Epithelial cell of proximal tubule (primary cell): ENCODE measurements at places on chromosomes 6 and 20. TPM values are rescaled to one million over a fixed set of nuclear protein-coding genes. Genes with fewer than 3 reads are reported as not detected.

LYRM4 gene
- 17.8 and 30.7 TPM in 2 replicates for total RNA-seq

- DNase-seq = no peak
Measured at GRCh38 chr20:41654292-41654691, 36.1 kb upstream of the CHD6 start.

NRSN1 gene
- not detected in 2 replicates for total RNA-seq

DNA sequence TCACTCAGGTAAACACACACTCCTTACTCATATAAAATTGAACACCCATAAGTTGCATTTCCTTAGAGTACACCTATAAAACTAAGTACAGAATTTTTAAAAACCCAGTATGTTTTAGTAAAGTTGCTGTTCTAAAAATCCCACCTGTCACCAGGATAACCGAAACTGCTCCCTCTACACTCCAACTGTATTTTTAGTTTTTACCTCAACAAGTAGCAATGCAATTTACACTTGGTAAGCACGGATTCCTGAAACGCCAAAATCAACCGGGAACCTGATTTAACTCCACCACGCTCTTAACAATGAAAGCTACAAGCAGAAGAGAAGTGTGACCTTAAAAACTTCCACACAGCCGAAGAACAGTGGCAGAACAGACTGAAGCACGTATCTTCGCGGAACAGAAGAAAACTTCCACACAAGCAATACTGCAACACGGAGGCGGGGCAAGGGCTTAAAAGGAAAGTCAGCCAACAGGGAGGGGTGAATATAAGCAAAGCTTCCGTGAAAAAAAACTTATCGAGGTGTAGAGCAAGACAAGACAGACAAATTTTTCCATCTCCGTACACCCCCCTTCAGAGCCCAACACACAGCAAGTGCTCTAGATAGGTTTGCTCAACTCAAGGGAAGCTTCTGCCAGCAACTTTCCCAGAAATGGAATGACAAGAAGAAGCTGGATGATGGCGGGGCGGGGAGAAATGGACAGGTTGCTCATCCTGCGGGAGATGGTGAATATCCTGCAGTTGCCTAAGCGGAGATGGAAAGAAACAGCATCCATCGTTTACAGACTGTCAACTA lies 1.4 kb downstream of the STAU1 start:
- DNase-seq = no peak

GRCh38 chr6:209432-210103 lies 82.7 kb upstream of the DUSP22 start:
- no peak for DNase-seq

- peak; percentile 15 for DNase-seq
Measured at GRCh38 chr6:167898673-167899311, 72.1 kb downstream of the AFDN start.

DNA sequence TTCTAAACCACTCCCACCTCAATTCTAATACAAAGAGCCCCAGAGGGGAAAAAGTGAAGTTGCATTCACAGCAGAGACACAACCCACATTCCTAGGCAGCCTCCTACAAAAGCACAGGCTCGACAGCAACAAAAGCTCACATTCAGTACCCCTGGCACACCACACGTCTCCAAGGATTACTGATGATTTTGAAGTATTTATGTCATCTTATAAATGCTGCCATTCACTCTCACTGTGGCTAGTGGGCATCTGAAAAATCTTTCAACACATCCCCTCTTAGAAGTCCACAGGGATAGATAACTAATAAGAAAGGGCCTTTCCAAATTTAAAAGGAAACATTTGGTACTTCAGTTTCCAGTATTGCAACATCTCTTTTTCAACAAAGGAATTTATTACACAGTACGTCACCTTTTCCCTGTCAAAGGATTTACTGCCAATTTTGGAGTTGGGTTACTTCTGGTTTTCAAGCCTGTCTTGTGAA lies 146.7 kb downstream of the TASP1 start:
- peak; percentile 18 for DNase-seq

PLA2G7 gene
- total RNA-seq = 0.23 and 0.36 TPM in 2 replicates

GRCh38 chr6:72552938-72553337 lies 68.9 kb upstream of the KCNQ5 start:
- DNase-seq = no peak

FAM217A gene
- not detected in 2 replicates for total RNA-seq

- DNase-seq = no peak
Measured at GRCh38 chr20:17399303-17399985, 131.7 kb downstream of the BFSP1 start.

DNA sequence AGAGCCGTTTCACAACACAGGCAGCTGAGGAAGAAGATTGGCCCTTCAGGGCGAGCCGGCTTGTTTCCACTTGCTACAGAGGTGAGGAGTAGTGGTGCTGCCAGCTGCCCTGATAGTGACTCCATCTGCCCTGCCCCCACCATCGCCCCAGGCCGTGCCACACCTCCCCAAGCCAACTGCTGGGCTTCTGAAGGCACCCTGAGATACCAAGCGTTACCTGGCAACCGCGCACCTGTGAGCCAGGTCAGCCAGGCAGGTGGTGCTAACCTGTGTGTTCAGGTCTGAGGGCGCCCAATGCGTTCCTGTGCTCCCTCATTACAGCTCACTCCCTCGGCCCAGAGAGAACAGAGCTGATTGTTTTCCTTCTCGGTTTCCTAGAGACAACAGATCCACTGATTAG lies 299.1 kb upstream of the ID4 start:
- DNase-seq = no peak
